Mesothelial cell of epicardium (in vitro differentiated cells): ENCODE measurements at places on chromosomes 16 and 17.

DNA sequence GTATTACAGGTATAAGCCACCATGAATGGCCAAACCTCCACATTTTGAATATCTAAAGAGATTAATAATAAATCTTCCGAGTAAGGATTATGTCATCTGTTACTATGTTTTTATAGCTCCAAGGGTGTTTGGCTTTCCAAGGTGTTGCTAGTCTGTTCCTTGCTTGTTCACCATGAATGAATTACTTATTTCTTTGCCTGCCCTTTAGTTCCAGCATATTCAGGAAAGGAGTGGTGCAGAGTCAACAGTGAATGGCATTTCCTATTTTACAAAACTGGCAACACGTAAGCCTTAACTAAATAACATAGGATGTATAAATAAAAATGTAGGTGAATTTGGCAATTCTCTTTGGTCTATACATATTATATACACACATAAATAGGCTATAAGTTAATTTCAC, 70.3 kb downstream of the MYO1D start:
- no peak for DNase-seq

DNA sequence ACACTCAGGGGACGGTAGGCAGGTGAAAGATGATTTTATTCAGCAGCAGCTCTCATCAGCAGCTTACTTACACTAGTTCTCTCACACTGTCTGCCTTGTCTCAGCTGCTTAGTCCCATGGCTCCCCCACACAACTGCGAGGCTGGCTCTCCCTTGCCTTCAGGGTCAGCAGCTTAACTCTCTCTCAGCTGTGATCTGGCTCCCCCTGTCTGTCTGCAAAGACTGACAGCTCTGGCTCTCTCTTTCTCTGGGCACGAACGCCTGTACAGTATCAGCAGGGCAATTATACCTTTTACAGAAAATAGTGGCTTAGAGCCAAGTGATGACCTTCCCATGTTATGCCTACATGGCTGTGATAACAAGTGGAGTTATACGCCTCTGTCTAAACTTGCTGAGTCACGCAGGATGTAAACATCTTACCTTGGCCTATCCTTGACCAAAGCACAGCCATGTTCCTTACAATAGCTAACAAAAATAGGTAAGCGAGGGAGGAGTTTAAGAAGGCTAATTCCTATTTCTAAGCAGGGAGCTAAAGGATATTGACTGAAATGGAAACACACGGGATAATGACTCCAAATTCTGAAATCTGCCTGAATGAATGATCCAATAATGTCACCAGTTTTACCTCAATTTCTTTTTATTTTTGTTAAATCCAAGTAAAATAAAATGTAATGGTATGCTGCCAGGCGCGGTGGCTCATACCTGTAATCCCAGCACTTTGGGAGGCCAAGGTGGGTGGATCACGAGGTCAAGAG, 1.1 kb upstream of the NDUFAB1 start:
- no peak for DNase-seq

DNA sequence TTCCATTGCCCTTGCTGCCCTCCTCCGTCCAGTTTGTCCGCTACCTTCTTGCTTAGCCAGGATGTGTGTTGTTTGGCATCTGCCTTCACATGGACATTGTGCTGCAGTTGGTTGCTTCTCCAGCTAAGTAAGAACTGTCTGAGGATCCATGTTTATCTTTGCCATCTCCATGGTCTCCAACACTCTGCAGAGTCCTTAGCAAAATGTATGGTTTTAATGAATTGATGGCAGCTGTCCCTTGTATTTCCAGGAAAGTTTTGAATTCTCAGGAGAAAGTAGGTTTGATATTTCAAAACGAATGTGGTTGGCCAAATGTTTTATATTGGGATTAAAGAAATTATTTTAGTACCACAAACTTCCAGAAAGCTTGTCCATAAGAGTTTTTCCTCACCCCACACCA, 160.9 kb downstream of the SPECC1 start:
- DNase-seq = no peak

DNA sequence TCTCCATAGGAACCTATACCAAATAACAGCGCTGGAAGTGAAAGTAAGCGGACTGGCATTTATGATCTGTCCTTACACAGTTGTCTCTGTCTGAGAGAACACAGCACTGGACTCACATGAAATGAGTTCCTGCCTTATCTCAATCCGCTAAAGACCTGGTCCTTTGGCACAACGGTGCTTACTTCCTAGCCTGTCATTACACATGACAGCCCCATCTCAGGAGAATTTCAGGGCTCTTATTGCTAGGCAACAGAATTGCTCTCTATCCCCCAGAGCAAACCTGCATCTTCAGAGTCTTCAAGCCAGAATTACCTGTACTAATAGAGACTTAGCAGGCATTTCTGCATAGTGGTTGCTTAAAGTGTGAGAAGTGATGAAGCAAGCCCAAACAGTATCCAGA, 4.3 kb downstream of the KCNJ2 start:
- DNase-seq = no peak

- DNase-seq = no peak
Measured at GRCh38 chr16:85524365-85524629, 88.8 kb upstream of the GSE1 start.

DNA sequence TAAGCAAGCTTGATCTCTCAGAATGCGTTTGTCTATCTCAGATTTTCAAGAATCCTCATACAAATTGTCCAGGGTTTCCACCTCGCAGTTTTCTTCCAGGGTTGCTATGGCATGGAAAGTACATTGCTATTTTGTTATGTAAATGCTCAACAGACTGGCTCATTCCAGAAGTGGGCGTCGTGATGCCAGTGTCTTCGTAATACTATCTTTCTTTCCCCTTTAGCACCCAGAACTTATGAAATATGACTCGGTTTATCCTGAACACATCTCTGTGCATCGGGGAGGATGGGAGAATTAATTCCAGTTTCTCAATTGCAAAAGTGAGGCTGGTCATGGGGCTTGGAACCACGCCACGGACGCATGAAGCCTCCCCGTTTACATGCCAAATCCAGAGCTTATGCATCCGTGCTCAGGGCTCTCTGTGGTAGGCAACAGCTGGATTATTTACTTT, 405.0 kb downstream of the WWOX start:
- DNase-seq = no peak
